ENCODE measurements at places on chromosomes 1 and 21. TPM values are rescaled to one million over a fixed set of nuclear protein-coding genes. Genes with fewer than 3 reads are reported as not detected.

NMNAT2 gene
- 0.50 TPM for total RNA-seq

VWA5B1 gene
- not detected for total RNA-seq

AK2 gene
- total RNA-seq = 74.8 TPM

SERPINC1 gene
- total RNA-seq = not detected

SPRR1B gene
- total RNA-seq = 86.5 TPM

SCAF4 gene
- 4.1 TPM for total RNA-seq

DMBX1 gene
- not detected for total RNA-seq

PRAMEF8 gene
- total RNA-seq = not detected

OR2T35 gene
- total RNA-seq = not detected

CHIT1 gene
- total RNA-seq = under 0.01 TPM

POLR3GL gene
- 7.2 TPM for total RNA-seq

ABCD3 gene
- 50.7 TPM for total RNA-seq

ZMYM4 gene
- total RNA-seq = 38.4 TPM

NKAIN1 gene
- total RNA-seq = not detected

All from nasal cavity respiratory epithelium epithelial cell of viscerocranial mucosa (primary cell).